ENCODE measurements at places on chromosomes 6 and 20.

GRCh38 chr6:134161041-134161440 is 108.6 kb upstream of the SLC2A12 start:
- DNase-seq, result no peak

- no peak for DNase-seq
Measured at GRCh38 chr6:381742-382461, 9.7 kb upstream of the IRF4 start.

DNA sequence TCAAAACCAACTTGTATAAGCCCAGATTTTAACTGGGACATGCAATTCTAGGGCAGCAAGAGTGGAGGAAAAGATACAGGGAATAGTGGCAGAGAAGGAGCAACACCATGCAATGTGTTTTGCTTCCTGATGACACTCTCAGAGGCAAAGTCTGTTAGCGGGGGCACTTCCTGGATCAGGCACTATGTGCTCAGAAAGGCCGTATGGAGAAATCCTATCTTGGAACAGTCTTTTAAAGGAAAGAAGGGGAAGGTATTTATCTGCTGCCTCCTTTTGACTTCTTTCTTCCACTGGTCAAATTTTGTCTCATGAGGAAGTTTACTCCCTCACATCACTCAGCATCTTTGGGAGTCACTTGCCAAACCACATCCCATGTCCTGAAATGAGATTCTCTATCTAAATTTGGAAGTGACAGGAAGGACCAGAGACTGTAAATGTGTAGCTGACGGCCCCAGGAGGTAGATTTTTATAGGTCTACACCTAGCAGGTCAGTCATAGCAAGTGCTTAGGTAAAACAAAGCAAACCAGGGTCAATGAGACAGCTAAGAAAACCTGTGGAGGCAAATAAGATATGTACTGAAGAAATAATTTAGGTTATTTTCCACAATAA is 91.7 kb upstream of the ELOVL5 start:
- DNase-seq, result no peak

DNA sequence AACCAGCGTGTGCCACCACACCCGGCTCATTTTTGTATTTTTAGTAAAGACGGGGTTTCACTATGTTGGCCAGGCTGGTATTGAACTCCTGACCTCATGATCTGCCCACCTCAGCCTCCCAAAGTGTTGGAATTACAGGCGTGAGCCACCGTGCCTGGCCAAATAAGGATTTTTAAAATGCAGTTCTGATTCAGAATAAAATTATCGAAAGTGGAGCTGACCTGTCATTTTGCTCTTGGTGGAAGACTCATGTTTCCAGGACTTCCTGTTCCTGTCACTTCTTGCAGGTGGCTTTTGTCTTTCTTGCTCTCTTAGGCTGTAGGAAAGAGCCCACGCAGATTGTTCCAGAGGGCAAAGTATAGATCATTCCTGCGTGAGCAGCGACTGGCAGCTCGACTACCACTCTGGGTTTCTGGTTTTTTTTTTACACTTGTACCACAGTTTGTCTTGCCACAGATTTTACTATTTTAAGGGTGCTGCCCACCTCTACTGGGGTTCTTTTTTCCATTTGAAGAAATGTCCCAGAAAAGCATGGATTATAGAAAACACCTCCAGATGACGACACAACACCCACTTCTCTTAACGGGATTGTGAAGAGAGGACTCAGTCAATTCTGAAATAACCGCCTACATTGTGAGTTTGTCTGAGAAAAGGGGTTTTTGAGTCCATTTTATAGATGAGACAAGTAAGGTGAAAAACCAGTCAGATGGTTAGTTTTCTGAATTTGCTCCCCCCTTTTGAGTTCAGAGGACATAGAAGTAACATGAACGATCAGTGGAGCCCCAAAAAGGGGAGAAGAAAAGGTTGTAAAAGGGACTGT is 7.5 kb downstream of the JARID2 start:
- DNase-seq, result no peak

GRCh38 chr6:138654715-138655634 is 118.6 kb upstream of the CCDC28A start:
- no peak for DNase-seq

DNA sequence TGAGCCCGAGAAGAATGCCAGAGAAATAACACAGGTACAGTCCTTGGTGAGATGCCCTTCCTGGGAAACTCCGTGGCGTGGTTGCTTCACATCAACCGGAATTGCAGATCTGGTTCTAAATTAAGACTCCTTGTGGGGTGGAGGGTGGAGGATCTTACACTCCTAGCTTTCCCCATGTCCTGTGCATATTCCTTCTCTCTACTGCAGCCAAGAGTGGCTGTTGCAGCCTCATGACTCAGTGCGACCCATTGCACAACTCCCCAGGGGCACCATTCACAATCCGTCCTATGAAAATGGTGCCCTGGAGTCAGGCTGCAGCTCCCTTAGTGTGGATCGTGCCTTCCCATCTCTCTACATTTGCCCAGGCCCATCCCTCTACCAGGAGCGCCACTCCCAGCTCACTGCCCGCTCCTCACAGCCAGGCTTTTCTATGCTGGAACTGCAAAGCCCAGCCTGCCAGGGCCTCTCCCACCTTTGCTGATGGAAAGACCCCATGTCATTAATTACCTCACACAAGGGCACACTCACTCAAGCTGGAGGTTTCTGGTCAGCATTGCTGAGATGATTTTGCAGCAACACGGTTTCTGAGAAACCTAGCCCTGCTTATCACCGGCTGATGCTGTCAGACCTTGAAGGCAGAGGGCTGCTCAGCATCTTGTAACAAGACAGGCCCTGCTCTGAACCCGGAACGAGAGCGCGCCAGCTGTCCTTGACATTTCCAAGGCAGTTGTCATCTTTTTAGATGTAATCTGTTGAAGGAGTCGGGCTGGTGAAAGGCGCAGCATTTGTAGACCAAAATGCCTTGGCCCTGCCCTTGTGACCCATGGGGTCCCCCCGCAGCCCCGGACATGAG is 39.7 kb downstream of the SIRPA start:
- DNase-seq, result no peak

- DNase-seq, result no peak
Measured at GRCh38 chr6:55512904-55513303, 66.1 kb downstream of the HMGCLL1 start.

DNA sequence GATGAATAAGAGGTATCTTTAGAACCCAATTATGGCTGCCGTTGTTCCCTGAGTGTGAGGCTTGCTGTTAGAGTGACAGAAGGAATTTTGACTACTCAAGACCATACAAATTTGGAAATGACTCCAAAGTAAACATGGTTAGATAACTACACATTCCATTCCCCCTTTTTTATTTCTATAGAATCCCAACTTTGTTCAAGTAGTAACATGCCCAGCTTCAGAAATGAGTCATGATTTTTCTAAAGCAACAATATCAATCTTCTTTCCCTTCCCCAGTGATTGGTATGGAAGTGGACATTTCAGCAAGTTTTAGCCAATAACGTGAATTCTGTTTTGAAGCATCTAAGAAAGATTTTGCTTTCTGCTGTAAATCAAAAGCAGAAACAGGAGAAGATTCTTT is 37.8 kb downstream of the HCRTR2 start:
- no peak for DNase-seq

- DNase-seq, result no peak
Measured at GRCh38 chr6:161130967-161131766, 139.6 kb downstream of the MAP3K4 start.

GRCh38 chr6:121780325-121781321 is 345.2 kb downstream of the GJA1 start:
- no peak for DNase-seq

GRCh38 chr6:149806127-149806526 is 56.6 kb downstream of the PCMT1 start:
- DNase-seq, result no peak

DNA sequence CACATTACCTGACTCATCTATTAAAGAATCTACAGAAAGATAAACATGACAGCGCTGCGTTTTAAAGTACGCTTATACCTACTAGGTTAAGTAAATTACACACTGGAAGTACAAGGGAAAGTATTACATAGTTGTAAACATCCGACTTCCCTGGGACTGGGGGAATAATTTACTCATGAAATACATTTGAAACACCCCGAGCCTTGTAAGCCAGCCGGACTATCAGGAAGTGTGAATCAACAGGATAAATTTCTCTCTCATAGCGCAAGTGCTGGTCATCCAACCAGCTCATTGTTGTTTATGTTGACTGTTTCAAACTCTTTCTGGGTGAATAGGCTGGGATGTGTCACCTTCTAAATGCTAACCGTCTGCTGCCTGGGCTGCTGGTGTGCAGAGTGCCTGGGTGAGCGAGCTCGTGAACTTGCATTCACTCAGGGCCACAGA is 4.9 kb downstream of the BMP6 start:
- DNase-seq, result no peak

GRCh38 chr20:8362457-8362856 is 230.4 kb downstream of the PLCB1 start:
- no peak for DNase-seq

DNA sequence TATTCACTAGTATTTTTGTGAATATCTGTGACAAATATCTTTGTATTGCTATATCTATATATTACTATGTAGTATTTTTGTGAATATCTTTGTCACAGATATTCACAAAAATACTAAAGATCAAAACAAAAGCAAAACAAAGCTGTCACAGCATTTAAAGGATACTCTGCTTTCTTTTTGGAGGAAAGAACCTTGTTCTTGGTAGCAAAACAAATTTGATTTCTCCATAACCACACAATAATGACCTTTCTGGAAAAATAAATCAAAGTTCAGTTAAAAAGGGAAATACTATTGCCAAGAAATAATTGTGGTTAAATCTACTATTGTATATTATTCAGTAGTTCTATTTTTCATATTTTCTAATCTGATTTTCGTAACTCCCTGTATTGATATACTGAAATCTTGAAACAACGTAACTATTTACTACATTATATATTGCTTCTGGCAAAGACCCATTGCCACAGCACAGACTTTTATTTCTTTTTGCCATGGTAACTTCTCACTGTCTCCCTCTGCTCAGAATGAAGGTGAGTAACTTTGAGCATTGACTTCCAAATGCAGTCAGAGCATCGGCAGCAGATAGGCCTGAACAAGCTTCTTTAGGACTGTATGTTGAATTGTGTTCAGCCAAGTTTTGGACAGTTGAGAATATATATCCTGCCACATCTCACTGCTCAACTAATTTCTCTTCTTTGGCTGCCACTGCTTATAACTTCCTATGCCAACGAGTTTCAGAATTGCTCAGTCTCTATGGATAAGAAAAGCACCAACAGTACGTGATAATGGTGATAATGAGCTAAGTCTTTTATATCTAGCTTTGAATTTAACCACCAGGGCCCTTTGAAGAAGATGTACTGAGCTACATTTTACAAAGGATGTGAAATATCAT is 1097.2 kb upstream of the GJE1 start:
- no peak for DNase-seq

DNA sequence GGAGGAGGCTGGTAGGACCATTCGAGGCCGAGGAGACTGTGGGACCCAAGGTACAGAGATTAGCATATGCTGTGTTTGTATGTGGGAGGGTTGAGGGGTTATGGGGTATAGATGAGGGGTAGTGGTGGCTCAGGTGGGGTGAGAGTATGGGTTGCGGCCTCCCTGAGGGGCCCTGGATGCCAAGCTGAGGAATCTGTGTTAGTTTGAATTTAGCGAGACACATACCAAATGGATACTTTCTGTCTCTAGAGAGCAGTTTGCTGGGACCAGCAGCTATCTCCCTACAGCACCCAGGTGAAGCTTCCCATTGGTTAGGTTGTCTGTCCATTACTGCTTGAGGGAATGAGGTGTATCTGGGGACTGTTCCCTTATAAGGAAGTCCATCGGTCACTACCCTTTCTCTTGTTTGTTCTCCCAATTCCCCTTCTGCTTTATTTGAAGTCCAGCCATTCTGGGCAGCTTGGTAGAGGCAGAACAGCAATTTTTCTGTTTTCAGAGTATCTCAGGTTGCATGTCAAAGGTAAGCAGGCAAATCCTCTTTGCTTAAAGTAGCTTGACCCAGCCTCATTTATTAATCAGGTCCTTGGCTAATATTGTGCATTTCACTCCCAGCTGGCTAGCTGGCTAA is 15.2 kb downstream of the CHMP4B start:
- no peak for DNase-seq

DNA sequence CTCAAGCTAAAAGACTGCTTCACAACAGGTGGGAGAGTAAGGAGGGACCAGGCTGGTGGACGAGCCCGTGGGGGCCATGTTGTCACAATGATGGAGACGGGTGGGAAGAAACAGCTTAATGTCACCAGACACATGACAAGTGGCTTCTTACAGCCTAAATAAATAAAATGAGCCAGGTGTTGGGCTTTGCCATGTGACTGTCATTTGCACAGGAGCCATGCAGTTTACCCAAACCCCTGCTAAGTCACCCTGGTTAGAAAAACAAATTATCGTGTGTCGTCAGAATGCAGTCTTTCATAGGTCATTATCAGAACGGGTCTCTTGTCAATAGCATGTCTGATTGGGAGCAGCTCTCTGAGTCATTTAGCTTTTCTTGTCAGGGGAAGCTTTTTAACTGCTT is 18.5 kb downstream of the BTBD3 start:
- no peak for DNase-seq

- DNase-seq, result no peak
Measured at GRCh38 chr6:7594579-7595125, 4.7 kb downstream of the SNRNP48 start.

- no peak for DNase-seq
Measured at GRCh38 chr6:137978252-137978896, 111.3 kb downstream of the TNFAIP3 start.

DNA sequence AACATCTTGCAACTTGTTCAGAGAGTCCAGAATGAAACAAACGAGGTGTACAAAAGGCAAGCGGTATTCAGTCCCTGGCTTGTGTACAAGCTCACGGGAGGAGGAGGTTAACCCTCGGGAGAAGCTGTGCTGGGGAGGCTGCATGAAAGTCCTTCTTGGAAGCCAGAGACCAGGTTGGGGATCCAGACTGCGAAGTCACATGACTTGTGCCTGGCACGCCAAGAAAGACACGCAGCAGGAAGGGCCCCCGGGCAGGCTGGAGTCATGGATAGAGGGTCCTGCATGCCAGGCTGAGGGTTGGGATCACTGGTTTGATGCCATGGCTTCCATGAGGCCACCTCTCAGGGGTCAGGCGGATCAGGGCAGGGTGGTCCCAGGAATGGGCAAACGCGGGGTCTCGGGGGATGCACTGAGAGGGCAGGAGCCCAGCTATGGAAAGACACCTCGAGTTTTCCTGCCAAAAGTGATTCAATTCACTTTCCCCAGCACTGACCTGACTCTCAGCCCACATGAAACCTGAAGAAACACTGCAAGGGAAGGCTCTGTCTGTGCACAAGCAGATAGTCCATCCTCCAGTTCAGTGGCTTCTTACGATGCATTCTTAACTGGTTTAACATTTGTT is 79.4 kb downstream of the DLL1 start:
- DNase-seq, result no peak

GRCh38 chr20:44207126-44207723 is 3.3 kb downstream of the OSER1 start:
- DNase-seq, result no peak

DNA sequence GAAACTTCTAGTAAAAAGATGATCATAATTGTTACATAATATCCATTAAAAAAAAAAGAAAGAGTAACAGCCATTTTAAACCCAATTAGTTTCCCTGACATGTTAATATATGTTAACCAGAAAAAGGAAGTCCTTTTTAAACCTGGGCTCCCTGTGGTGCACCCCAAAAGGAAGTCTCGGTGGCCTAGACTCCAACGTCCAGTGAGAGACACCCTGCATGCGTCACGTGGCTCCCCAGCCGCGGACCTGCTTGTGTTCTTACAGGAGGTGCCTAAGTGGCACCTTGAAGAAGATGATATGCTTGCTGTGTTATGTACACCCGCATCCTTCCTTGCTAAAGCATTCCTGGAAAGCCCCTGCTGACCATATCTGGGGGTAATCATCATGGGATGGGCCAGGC is 50.1 kb downstream of the FOXC1 start:
- no peak for DNase-seq

- peak; percentile 79 for DNase-seq
Measured at GRCh38 chr20:38730989-38731737, 6.9 kb downstream of the SLC32A1 start.

Data from effector memory CD8-positive, alpha-beta T cell (primary cell).